Lung (tissue), 17 donors: ENCODE measurements at places on chromosomes 11 and 22. TPM values are rescaled to one million over a fixed set of nuclear protein-coding genes. Genes with fewer than 3 reads are reported as not detected.

MISFA gene
- 2.8 TPM for total RNA-seq

TEF gene
- total RNA-seq = 23.8 TPM

SCGB2A2 gene
- total RNA-seq = not detected

PKNOX2 gene
- 10.6 TPM for total RNA-seq

PRR33 gene
- not detected for total RNA-seq

F2 gene
- 0.40 TPM for total RNA-seq

SLC39A13 gene
- total RNA-seq = 83.8 TPM

XKR3 gene
- total RNA-seq = not detected

PNPLA3 gene
- 2.2 TPM for total RNA-seq

SMC1B gene
- total RNA-seq = not detected

MRGPRX4 gene
- not detected for total RNA-seq

RCOR2 gene
- total RNA-seq = 1.6 TPM

A4GALT gene
- 24.8 TPM for total RNA-seq

CBX7 gene
- 18.1 TPM for total RNA-seq

ZNRF3 gene
- 10.2 TPM for total RNA-seq

CREBZF gene
- 115 TPM for total RNA-seq

C11orf87 gene
- 0.09 TPM for total RNA-seq

CHRDL2 gene
- 1.7 TPM for total RNA-seq

SAA2 gene
- total RNA-seq = 105 TPM

NAP1L4 gene
- total RNA-seq = 81.6 TPM

MS4A4A gene
- 50.0 TPM for total RNA-seq

- no peak for DNase-seq
These were observed 3.6 kb upstream of the CBL start for GRCh38 chr11:119202554-119202953.

DNA sequence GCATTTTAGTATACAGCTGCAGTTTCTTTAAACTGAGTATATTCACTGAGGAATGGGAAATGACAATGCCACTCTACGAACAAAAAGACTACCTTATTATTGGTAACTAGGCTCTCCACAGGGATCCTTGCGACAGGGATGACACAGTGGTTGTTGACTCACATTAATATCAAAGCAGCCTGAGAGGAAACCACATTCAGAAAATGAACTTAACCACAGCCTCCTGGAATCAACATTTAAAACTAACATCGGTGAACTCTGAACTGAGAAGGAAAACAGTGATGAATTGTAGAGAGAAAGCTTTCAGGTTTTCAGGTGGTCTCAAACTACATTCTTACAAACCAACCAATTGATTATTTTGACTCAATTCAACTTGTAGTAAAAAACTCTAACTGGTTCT is 90.3 kb upstream of the MTMR2 start:
- no peak for DNase-seq

- DNase-seq = no peak
These were observed 124.2 kb downstream of the NCAM1 start for GRCh38 chr11:113085446-113085845.

DNA sequence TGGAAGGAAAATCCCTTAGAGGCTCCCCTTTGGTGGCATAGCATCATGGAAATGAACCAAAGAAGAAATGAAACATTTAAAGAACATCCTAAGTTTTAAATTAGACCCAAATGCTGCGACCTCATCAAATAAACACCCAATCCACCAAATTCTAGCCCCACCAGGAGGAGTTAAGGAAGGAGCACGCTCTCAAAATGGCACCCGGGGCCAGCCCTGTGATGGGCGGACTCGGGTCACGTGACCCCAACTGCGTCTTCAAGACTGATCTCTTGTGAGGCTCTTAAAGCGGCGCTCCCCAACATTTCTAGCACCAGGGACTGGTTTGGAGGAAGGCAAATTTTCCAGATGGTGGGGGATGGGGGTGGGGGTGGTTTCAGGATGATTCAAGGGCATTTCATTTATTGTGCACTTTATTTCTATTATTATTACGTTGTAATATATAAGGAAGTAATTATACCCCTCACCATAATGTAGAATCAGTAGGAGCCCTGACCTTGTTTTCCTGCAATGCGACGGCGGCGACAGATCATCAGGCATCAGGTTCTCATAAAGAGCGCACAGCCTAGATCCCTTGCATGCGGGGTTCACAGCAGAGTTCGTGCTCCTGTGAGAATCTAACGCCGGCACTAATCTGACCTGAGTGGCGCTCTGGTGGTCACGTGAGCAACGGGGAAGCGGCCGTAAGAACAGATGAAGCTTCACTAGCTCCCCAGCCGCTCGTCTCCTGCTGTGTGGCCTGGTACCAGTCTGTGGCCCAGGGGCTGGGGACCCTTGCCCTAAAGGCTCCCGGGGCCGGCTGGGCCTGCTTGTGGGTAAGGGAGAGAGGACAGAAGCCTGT is 90.6 kb upstream of the SLC22A12 start:
- no peak for DNase-seq

- DNase-seq = peak; percentile 66
These were observed 71.8 kb downstream of the ADAMTS15 start for GRCh38 chr11:130520271-130520671.

GRCh38 chr11:70061734-70062133 is 16.4 kb upstream of the ANO1 start:
- DNase-seq = no peak

DNA sequence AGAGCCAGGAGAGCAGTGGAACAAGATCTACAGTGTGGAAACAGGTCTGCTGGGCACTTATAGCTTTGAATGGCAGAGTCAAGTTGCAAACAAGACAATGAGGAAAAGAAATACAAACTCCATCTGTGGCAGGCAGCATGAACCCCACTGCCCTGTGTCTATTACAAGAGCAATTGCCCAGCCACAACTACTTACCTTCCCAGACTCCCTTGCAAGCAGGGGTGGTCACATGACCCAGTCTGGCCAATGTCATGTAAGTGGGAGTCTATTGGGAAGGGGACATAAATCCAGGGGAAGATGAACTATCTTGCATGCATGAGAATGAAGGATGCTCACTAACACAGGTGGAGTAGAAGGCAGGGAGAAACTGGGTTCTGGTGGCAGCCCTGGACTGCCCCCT is 44.1 kb upstream of the RFPL3 start:
- no peak for DNase-seq

GRCh38 chr11:80702264-80702663 is 1261.4 kb upstream of the TENM4 start:
- DNase-seq = no peak

DNA sequence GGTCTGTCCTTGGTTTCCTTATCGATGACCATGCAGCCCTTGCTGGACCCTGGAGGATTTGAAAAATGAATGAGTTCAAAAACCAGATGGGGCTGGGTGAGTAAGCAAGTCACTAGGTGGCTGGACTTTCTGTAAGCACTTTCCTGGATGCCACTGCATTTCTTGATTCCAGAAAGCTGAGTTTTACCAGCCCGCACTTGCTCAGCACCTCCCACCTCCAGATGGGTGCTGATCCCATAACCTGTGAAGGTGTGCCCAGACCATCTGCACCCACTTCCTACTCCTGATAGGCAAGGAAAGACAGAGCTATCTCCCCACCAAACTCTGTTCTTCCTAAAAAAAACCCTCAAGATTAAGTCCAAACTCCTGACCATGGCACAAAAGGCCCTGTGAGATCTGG is 21.1 kb downstream of the ASCC2 start:
- DNase-seq = no peak

DNA sequence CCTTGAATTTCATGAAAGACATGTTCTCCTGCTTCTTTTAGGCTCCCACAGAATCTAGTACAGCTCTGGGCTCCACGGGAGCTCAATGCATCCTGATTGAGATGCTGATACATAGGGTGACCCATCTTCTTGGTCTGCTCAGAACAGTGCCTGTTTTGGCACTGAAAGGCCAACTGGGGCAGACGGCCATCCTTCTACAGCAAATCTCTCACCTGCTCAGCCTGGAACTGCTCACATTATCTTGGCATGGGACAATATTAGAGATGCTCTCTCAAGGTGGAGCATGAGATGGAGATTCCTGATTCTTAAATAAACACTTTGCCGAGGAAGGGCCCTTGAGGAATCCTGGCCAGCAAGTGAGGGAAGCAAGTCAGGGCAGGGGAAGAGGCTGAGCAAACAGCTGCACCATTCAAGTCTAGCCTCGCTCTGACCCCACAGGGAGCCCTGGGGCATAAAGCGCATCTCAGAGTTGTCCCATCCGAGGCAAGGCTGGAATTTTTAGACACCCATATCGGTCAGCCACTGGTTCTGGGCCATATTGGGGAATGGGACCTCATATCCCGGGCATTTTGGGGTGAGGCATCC is 58.4 kb upstream of the CSNK2A3 start:
- no peak for DNase-seq

- peak; percentile 69 for DNase-seq
These were observed 166.5 kb upstream of the CADM1 start for GRCh38 chr11:115670538-115671205.

- DNase-seq = no peak
These were observed 777 bp downstream of the TBX10 start for GRCh38 chr11:67638535-67639437.

DNA sequence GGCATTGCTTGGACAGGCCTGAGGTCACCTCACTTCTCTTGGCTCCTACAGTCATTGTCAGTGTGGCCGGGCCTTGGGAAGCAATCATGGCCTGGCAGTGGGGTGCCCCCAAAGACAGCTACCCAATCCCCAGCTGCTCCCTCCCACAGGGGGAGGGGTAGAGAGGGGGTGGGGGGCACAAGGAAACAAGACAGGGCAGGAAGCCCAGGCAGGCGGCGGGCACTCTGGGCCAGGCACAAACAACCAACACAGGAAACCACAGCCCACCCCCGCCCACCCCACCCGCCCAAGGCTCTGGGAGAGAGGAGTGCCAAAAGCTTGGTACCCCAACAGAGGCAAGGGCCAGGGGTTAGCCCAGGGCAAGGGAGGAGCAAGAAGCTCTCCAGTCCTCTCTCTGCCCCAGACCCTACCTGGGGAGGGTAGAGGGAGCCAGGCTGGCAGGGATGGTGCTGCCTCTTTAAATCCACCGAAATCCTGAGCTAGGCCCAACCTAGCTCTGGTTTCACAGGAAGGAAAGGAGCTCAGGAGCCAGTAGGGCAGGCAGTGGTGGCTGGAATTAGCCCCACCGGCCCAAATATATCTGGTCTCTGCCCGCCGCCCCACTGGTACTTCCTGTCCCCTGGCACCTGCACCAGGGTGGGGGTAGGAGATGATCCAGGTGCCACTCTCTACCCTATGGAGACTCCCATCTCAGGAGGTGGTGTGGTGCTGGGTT is 12.2 kb downstream of the BCL9L start:
- DNase-seq = no peak

- DNase-seq = no peak
These were observed 59.3 kb downstream of the ANO1 start for GRCh38 chr11:70137383-70137782.

DNA sequence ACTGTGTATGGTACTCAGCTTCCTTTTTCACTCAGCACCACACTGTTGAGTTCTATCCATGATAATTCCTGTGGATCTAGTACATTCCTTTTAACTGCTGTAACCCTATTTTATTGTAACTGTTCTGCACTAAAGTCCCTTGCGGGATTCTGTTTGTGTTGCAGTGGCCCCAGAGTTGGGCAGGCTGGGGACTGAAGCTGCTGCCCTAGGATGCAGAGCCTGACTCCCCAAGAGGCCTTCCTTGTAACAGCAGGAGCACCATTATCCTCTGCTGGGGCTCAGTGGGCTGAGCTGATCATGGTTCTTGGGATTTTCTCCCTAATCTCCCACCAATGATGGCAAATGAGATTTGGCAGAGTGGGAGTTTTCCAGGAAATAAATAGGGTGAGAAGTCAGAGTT is 77.7 kb downstream of the CABIN1 start:
- peak; percentile 60 for DNase-seq

GRCh38 chr11:2540223-2540991 is 95.6 kb downstream of the KCNQ1 start:
- no peak for DNase-seq

DNA sequence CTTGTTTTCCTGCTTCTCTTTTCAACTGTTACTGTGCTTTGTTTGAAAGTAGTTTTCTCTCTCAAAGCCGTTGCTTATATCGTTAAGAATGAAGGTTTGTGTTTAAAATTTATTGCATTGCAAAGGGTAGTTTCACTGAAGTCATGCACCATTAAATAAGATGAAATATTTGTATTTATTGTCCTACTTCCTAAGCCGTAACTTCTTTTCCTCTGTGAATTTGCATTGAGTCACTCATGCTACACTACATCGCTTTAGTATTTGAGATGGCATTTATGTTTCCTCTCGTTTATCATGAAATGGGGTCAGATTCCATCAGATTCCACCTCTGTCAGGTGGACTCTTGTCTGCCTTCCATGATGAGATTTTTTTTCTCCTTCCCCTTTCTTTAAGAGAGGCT is 65.8 kb upstream of the RASSF10 start:
- DNase-seq = no peak

DNA sequence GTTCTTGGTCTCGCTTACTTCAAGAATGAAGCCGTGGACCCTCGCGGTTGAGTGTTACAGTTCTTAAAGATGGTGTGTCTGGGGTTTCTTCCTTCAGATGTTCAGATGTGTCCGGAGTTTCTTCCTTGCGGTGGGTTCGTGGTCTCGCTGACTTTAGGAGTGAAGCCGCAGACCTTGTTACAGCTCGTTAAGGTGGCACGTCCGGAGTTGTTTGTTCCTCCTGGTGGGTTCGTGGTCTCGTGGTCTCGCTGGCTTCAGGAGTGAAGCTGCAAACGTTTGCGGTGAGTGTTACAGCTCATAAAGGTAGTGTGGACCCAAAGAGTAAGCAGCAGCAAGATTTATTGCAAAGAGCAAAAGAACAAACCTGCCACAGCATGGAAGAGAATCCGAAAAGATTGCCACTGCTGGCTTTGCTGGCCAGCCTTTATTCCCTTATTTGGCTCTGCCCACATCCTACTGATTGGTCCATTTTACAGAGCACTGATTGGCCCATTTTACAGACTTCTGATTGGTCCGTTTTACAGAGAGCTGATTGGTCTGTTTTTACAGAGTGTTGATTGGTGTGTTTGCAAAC is 27.1 kb upstream of the NXPE2 start:
- no peak for DNase-seq

- no peak for DNase-seq
These were observed 8.3 kb downstream of the NDUFV1 start for GRCh38 chr11:67614730-67615714.

- DNase-seq = no peak
These were observed 175.5 kb downstream of the MN1 start for GRCh38 chr22:27625769-27626674.

- no peak for DNase-seq
These were observed 15.1 kb downstream of the SYNGR1 start for GRCh38 chr22:39364714-39365491.

DNA sequence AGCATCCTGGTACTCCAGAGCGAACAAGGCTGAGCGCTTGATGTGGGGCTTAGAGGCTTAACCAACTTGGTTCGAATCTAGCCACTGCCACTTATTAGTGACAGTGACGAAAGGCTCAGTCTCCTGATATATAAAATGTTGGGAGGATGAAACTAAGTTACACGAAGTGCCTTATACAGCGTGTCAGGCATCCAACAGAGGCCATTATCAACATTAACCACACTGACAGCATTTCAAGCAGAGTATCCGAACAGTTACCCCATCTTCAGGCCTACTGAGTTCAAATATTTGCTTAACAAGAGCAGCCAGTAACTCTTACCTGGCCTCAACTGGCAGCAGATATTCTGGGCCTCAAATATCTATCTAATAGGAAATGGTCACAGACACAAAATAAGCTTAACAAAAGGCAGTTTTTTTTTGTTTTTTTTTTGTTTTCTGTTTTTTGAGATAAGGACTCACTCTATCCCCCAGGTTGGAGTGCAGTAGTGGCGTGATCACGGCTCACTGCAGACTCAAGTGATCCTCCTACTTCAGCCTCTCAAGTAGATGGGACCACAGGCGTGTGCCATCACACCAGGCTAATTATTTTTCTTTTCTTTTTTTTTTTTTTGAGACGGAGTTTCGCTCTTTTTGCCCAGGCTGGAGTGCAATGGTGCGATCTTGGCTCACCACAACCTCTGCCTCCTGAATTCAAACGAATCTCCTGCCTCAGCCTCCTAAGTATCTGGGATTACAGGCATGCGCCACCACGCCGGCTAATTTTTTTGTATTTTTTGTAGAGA is 2.9 kb downstream of the SERPIND1 start:
- no peak for DNase-seq
